ENCODE measurements at places on chromosomes 13 and 19.

DNA sequence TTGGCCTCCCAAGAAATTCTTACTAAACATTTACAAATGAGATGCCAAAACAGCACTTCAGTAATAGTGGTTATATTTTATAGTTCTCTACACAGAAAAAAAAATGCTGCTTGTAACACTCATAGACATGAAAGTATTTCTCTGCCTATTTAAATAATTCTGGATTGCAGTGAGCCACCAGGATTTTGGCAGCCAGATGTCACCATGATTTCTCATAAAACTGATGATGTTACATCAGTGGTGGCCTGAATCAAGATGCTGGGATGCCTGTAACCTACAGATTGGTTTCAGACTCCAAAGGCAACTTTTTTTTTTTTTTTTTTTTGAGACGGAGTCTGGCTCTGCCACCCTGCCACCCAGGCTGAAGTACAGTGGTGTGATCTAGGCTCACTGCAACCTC, 2.7 kb upstream of the CAPS start:
- no peak for DNase-seq

DNA sequence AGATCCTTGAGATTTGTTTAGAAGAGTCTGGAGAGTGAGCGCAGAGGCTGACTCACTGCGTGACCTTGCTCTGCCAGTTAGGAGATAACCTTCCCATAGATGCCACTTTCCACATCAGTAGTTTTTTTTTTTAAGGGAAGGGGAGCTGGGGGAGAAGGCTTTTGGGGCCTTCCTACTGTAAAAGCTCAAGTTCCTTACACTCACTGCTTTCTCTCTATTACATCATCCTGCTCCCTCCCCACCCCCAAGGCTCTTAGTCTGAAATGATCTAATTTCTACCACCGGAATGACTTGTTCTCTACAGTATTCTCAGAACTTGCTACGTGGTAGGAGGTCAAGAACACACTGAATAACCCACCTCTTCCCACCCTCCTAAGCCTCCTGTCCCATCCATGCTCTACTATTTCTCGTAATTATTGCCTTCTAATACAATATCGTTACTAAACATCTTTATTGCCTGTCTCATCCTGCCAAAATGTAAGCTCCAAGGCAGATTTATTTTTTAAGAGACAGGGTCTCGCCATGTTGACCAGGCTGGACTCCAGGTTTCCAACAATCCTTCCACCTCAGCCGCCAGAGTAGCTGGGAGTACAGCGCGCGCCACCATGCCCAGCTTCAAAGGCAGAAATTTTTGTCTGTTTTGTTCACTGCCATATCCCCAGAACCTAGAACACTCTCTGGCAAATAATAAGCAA, 1.2 kb downstream of the LONP1 start:
- DNase-seq, result no peak

GRCh38 chr19:49301165-49301865, 23.7 kb downstream of the SLC6A16 start:
- peak; percentile 64 for DNase-seq

DNA sequence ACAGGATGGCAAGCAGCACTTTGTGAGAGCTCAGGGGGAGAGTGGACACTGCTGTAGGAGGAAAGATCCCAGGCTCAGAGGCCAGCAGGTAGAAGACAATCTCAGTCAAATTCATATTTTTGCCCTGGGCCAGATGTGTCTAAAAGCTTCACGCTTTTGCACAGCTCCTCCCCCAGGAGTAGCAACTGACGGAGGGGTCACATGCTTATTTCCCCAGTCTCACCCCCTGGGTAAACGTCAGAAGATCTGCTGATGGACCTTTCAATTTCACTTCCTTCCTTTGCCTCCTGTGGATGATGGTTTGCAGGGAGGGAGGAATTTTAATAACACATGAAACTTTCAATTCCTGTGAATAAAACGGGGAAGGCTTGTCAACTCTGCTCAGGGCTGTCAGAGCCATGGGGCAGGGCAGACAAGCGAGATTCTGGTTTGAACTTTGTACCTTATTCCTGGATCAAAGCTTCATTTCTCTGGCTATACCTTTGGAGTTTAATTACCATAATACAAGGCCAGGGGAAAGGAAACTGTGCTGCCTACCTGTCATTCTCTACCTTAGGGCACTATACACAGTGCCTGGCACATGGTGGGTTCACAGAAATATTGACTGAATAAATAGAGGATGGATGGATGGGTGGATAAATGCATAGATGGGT, 41.0 kb downstream of the POU4F1 start:
- DNase-seq, result no peak

DNA sequence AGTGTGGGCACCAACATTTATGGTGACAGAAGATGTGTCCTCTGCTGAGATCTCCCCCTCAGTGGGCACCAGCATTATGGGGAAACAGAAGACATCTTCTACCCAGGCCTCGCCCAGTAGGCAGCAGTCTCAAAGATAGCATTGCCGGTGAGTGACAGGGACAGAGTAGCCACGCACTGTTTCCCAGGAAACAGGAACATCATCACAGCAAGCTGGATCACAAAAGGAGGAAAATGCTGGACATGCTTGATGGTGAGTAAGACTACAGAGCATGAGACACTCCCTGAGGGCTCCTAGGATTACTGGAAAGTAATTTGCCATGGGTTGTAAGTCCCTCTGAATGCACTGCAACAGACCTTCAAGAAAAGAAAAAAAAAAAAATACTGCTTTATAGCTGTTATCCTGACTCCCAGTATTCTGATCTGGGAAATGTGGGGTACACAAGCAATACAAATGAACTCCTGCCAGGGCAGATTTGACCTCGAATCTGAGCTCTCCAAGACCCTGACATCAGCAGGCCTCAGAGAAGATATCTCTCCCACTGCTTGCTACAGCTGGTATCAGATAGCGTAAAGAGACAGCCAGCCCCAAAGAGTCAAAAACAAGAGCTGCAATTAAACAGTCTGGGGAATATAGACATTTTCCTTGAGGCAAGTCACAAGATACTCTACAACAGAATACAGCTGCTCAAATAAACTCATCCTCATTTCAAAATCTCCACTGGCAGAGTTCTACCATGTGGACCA, 180.4 kb downstream of the RBM26 start:
- DNase-seq, result no peak

DNA sequence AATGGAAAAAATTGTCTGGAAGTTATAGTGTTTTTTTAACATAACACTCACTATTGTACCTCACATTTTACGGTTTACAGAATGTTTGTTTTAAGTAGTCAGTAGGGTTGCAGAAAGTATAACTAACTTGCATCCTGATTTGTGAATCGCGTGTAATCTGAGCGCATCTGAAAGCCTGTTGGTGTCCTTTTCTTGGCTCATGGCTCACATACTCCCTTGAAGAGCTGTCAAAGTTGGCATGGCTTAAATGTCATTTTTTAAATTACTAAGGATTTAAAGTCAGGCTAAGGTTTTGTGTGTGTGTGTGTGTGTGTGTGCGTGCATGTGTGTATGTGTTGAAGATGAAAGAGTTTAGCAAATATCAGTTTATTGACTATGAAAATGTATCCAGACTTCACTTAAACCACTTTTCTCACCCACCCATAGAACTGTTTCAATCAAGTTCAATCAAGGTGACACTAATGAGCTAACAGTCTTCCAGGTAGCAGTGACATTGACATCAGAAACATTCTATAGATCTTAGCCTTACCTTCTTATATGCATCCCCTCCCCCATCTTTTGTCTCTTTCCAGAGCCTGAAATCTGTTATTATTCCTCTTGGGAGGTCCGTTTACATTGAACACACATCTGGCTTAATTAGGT, 480.4 kb upstream of the SGCG start:
- no peak for DNase-seq

DNA sequence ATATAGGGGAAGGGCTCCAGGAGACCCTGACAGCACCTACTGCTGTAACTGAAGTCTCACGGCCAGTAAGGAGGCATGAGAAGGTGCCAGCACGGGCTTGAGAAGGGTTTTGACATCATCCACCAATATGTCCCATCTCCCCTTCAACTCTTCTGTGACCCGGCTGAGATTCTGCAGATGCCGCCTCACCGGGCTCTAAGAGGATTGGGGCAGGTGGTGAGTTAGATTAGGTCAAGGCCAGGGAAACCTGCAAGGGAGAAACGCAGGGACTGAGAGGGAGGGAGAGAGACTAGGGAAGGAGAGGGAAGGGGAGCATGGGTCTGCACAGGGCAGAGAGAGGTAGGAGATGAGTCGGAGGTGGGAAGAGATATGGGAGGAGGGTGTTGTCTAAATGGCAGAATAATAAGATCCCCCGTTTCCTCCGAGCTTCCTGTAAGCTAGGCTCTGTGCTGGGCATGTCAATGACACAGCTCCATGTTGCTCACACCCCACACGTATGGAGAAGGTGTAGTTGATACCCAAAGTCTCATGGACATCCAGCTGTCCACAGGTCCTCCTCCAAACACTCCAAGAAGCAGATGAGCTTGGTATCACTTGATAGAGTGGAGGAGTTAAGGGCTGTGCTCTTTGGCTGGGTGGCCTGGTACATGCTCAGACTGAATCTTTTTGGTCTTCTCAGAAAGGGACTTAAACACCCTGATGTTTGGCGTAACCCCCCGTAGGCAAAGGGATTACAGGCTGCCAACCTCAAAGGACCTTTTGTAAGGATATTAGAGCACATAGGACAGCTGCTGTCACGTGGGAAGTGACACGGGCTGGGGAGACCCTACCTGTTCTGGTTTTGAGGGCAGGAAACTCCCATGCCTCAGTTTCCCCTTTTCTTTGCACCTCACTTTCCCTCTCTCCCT, 6.1 kb downstream of the TPRX1 start:
- no peak for DNase-seq

DNA sequence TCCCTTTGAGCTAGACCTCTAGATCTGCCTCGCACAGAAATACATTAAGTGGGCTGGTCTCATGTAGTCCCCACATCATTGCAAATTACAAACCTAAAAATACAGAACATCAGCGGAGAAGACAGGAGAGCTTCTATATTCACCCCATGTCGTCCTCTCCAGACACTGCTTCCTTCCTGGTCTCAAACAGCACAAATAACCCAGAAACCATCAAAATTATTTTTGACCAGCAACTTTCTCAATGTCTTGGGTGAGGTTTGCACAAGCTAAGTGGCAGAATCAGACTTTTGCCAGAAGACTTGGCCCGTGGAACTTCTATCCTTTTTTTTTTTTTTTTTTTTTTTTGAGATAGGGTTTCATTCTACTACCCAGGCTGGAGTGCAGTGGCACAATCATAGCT, 28.2 kb downstream of the CLEC17A start:
- DNase-seq, result no peak

DNA sequence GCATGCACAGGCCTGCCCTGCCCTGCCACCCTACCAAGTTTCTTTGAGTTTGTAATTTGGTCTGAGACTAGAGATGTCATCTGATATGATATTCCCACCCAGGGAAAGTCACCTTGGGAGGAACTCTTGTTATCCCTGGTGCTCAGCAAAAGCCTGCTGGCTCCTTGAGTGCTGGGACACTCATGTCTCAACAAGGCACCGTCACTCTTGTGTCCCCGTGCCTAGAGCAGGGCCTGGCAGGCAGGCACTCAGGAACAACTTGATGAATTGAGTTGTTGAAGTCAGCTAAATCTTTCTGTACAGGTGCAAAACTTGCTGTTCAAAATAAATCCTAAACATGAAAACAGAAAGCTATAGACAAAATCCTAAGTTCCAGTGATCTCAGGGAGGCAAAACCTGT, 345.4 kb downstream of the KCNRG start:
- DNase-seq, result no peak

DNA sequence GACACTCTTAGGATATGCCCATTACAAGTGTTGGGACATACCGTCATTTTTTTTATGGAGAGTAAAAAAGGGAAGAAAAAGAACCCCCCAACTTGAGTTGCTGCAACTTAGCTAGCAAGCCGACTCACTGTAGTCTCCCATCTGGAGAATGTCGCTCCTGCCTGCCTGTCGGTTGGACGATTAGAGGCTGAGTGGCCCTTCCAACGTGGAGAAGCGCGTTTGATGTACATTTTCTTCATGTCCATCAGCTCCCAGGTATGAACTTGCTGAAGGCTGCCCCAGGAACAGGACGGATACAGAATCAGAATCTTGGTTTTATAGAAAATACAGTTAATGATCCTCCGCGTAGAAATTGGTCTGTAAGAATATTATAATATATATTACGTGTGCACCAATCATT, 189.0 kb upstream of the SOX1 start:
- no peak for DNase-seq

- no peak for DNase-seq
Measured at GRCh38 chr19:32253683-32254508, 91.5 kb upstream of the ZNF507 start.

DNA sequence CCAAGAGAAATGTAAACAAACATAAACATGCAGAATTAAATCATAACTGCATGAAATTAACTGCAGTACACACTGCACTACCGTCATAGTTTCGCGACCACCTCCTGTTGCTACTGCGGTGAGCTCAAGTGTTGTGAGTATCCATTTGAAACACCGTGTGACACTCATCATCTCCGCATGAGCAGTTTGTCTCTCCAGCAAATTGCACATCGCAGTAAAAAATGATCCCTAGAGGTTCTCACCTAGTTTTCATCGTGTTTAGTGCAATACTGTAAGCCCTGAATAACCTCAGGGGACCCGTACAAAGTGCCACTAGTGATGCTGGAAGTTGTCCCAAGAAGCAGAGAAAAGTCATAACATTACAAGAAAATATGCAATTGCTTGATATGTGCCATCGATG, 147.7 kb downstream of the DPF1 start:
- no peak for DNase-seq

GRCh38 chr13:113053801-113054604, 51.6 kb upstream of the F7 start:
- no peak for DNase-seq

DNA sequence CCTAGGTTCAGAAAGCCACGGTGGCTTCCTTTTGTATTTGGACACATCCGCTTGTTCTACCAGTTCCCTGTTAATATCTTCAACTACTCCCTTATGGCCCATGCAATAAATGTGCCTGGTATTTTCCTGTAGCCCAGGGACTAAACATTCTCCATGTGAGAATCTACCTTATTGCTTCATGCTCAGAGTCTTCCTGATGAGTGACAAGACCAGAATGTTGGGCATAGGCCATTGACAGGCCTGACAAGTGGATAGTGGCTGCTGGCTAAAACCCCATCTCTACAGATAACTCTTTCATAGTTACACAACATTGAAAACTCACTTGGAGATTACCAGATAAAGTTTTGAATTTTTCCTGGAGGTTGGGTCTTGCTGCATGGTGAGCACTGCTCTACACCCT, 449.9 kb downstream of the HS6ST3 start:
- DNase-seq, result no peak

DNA sequence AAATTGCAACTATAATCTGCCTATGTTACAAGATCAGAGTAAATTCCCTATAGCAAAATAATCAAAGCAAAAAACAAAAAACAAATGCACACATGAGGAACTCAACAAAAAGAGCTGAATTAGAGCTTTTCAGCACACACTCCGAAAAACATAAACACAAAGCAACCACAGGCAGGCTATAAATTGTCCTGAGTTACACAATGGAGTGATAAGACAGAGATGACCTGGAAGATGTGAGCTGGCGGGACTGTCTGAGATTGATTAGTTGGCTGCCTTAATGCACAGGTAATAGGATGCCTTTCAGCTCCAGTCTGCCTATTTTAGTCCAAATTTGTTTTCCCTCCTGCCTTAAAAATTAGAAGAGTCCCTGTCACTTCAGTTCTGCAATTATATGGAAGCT, 159.0 kb upstream of the FNDC3A start:
- DNase-seq, result no peak

Measured in activated CD8-positive, alpha-beta memory T cell treated with anti-CD3 and anti-CD28 coated beads for 4 hours (primary cell).